ENCODE measurements at places on chromosomes 16 and 17.

DNA sequence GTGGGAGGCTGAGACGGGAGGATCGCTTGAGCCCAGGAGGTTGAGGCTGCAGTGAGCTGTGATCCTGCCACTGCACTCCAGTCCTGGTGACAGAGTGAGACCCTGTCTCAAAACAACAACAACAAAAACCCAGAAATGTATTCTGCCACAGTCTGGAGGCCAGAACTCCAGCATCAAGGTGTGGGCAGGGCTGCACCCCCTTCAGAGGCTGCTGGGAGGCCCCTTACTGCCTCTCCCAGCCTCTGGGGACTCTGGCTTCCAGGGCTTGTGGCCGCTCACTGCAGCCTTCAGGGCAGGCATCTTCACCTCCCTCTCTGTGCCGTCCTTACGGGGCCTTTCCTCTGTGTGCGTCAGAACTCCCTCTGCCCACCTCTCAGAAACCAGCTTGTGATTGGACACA is 209.4 kb upstream of the GSE1 start:
- DNase-seq = no peak

- DNase-seq = no peak
These were observed 6.8 kb upstream of the ATP2C2 start for GRCh38 chr16:84361546-84361945.

DNA sequence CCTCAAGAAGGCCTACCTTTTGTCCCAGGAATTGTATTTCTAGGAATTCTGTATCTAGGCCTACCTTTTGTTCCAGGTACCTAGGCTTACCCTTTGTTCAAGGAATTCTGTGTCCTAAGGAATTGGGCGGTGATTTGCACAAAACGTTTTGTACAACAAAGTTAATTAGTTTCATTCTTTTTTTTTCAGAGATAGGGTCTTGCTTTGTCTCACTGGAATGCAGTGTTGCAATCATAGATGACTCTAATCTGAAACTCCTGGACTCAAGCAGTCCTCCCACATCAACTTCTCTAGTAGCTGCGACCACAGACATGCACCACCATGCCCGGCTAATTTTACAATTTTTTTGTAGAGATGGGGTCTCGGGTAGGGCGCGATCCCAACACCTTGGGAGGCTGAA is 7.0 kb downstream of the CDR2L start:
- DNase-seq = peak; percentile 80

- no peak for DNase-seq
These were observed 241.3 kb upstream of the ZFHX3 start for GRCh38 chr16:73289232-73289631.

GRCh38 chr16:49632086-49632794 is 223.7 kb downstream of the ZNF423 start:
- no peak for DNase-seq

DNA sequence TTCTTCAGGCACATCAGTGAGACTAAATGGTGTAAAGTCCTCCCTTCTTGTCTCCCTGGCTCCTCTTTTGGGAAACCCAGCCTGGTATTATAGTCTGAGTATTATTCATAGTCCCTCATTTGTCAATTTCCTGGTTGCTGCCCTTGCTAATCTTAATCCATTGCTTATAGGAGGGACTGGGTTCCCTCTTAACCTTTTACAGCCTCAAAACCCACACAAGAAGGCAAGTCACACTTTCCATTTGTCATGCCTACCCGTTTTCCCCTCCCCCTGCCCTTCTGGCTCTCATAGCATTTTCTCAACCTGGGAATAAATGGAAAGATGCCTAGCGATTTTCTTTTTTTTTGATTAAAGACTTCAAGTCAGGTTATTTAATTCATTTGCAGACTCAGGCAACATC is 124.8 kb downstream of the MAP2K6 start:
- peak; percentile 39 for DNase-seq

GRCh38 chr17:45902892-45903346 is 8.6 kb downstream of the MAPT start:
- no peak for DNase-seq

- peak; percentile 64 for DNase-seq
These were observed 33.9 kb downstream of the BAHCC1 start for GRCh38 chr17:81428948-81429774.

DNA sequence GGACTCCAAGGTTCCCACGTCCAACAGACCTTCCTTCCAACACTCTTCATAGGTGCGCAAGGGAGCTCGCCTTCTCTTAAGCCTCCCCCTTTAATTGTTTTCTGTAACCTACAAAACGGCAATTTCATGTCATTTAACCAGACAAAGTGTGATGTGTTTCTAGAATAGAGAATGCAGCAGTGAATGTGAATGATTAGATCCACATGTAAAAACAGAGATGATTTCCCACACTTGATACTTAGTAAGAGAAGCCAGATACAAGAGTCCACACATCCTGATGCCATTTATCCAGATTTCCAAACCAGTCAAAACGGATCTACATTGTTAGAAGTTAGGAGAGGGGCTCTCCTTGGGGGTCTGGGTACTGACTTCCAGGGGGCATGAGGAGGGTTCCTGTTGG is 89.3 kb downstream of the IRF8 start:
- no peak for DNase-seq

DNA sequence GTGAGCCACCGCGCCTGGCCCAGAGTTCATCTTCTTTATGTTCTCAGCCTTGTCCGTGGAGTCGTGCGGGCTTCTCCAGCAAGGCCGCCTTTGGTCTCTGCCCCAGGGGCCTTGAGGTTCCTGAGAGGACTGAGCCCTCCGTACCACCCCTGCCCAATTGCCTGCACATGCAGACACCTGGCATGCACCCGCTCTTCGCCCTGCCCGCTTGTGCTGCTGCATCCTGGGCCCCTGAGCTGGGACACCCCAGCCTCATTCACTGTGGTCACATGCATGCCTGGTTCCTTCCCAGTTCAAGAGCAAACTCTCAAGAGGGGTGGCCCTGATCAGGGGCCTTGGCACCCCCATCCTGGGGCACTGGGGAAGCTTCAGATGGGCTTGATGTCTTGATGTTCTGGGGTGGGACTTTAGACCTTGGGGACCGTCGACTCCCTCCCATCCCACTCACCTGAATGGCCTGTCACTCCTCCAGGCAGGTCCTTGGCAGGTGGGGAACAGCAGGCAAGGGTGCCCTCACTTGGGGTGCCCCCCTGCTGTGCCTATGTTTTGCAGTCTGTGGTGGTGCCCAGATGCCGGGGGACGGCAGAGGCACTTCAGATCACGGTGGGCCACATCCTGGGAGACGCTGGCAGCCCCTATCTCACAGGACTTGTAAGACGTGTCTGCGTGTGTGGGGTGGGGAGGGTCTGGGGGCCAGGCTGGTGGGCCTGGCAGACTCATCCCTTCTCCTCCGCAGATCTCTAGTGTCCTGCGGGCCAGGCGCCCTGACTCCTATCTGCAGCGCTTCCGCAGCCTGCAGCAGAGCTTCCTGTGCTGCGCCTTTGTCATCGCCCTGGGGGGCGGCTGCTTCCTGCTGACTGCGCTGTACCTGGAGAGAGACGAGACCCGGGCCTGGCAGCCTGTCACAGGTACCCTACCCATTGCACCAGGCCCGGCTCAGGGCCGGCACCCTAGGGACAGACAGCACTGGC is 12.7 kb upstream of the SPNS2 start:
- DNase-seq = no peak

- no peak for DNase-seq
These were observed 222.5 kb downstream of the PRKCA start for GRCh38 chr17:66524877-66525276.

All from iris pigment epithelial cell (primary cell).